ENCODE measurements at places on chromosomes 1 and 21.
A peak's percentile ranks its signal among the peaks of the same experiment; 100 is the strongest.

- peak; percentile 66 for DNase-seq
These were observed 6.4 kb downstream of the UTP11 start for GRCh38 chr1:38018864-38019343.

DNA sequence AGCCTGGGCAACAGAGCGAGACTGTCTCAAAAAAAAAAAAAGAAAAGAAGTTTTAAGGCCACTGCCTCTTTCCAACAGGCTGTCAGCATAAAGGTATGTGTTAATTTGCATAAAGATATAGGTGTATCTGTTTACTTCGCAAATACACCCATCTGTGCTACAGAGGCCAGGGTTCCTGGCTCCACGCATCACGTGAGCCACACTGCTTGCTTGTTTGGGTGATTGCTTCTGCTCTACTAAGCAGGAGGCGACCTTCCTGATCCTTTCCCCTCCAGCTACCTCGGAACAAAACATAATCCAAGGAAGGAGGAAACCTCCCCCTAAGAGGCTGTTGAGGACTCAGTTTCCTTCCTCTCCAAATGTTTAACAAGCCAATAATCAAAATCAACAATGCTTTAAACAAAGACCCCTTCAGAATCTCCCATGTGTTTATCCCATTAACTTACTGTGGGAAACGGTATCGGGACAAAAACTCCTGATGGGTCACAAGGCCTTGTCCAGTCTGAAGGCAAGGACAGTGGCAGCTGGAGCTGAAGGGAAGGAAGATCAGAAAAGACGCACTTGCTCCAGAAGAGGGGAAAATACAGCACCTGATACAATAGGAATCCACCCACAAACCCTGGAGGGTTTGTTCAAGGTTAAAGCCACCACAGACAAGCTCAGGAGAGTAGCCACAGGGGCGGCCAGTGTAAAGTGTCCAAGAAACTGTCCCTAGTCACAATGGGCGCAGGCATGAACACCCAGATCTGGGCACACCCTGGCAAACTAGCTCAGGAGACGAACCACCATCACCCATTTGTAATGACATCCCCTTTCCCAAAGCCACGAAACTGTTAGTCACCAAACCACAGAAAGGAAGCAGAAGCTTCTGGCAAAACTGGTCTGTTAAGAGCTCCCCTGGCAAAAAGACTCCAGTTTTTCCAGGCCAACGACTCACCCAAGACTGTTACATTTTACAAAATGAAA lies 17.2 kb downstream of the CTNNBIP1 start:
- DNase-seq, result peak; percentile 92

- DNase-seq, result peak; percentile 73
These were observed 1.5 kb downstream of the RPS6KA1 start for GRCh38 chr1:26530895-26531598.

DNA sequence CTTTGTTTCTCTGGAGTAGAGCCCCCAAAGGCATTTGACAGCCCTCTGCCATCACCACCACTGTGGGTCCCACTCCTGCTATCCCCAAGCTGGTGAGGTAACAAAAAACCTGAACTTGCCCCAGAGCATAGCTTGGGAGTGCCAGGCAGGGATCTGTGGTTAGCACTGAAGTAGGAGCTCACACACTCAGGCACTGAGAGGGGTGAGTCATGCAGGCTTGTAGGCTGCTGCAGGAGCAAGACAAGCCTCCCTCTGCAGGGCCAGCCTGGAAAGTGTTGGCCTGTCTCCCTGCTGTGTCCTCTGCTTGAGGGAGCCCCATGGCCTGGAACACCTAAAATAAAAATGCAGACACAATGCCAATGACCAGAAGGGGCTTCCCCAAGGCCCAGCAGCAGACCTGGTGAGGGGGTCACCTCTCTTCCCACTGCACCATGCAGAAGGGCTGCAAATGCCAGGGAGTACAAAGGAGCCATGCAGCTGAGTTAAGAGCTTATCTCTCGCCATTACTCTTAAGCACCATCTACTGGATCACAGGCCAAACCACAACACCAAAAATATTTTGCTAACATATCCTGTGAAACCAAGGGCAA lies 108.9 kb upstream of the POGK start:
- peak; percentile 24 for DNase-seq

- no peak for DNase-seq
These were observed 8.5 kb downstream of the TXNIP start for GRCh38 chr1:145987926-145988325.

DNA sequence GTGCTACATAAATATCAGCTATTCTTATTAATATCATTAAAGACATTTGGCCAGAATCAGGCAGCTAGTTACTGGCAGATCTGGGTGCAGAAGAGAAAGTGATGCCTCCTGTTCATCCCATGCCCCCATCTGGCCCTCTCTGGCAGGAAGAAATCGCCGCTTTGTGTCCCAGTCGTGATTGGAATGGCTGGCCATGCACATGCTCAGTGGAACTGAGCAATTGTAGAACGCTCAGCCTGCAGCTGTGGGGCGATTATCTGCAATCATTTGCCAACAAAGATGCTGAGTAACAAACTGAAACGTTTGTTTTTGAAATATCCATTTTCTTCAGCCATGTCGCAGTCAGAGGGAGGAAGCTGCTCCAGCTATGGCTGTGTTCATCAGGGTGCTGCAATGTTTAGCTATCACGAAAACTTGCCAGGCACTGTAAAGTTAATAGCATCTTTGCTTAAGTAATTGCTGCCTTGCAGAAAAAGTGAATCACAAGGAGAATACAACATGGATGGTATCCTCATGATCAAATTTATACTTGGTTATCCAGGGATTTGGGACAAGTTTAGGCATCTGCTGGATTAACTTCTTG lies 36.5 kb downstream of the NGF start:
- no peak for DNase-seq

DNA sequence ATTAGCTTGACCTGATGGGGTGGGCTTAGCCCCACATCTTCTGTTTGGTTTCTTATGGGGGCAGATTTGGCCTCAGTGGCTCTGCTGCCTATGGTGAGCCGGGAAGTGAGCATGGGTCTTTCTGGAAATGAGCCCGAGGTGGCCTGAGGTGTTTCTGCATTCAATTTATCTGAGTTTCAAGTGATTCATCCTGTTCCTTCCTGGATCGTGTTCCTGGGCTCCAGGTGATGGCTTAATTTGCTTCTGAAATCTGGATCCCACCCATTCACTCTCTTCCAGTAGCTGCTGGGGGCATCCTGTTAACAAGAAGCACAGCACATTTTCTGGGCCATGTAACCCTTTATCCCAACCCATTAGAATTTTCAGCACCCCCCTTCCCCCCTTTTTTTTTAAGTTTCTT lies 324.6 kb downstream of the CAMTA1 start:
- DNase-seq, result no peak

DNA sequence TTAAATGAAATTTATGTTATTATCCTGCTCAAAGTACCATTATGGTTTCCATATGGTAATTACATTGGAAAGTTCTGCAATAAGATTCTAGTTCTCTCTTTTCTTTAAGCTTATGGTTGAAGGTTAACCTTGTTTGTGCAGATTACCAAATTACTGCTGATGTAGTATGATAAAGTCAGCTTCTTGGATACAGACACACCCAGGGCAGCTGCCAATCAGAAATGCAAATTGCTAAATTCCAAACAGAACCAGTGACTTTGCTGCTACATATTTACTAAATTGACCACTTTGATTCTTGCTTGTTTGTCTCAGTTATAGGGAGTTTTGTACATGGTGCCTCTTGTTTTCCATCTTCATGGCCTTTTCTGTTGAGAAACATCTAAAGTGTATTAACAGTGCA lies 26.5 kb downstream of the GNAT2 start:
- no peak for DNase-seq

DNA sequence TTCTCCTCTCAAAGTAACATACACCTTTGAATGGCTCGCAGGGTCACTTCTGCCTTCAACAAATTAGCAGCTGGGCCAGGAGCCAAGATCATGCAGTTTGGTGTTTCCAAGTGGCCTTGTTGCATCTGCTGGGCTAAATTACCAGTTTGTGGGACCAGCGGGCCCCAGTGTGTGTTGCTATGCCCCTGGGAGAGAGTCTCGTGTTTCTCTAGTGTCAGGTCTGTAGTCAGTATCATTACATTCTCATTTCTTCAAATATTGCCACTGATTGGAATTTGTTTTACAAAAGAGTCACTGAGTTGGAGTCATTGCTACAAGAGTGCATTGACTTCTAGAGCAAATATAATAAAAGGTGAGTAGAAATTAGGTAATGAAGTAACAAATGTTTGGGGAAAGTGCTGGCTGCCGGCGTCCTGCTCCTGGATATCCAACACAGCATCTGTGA lies 35.5 kb downstream of the RHOU start:
- DNase-seq, result no peak

GRCh38 chr1:76827066-76827465 lies 40.2 kb upstream of the ST6GALNAC5 start:
- no peak for DNase-seq

Measured in ELR (cell line).